MV-4-11 (cell line): ENCODE measurements at places on chromosomes 3 and 15.

- no peak for DNase-seq
Observed at GRCh38 chr15:100880139-100880896, 687 bp downstream of the ALDH1A3 start.

- DNase-seq = no peak
Observed at GRCh38 chr3:159620281-159620680, 368.4 kb upstream of the IL12A start.

GRCh38 chr15:39454189-39454986 lies 126.5 kb upstream of the THBS1 start:
- peak; percentile 61 for DNase-seq

DNA sequence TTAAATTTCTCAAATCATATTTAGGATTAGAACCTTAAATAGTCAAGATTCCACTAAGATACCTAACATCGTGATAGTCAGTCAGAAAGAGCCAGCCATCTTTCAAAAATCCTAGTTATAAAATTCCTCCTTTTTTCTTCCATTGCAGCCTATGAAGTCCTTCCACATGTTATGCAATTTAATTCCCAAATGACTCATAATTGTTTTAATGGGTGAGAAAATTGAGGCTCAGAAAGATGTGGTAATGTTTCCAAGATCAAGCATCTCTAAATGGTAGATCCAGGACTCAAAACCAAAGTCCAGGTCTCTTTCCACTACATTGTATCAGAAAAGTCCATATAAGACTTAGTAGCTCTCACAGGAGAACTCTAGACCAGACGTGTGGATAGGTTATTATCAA lies 9.5 kb downstream of the CFAP44 start:
- DNase-seq = no peak

GRCh38 chr3:56799251-56799882 lies 2.4 kb downstream of the ARHGEF3 start:
- peak; percentile 77 for DNase-seq

GRCh38 chr15:101019366-101019896 lies 100.3 kb downstream of the LRRK1 start:
- DNase-seq = no peak

DNA sequence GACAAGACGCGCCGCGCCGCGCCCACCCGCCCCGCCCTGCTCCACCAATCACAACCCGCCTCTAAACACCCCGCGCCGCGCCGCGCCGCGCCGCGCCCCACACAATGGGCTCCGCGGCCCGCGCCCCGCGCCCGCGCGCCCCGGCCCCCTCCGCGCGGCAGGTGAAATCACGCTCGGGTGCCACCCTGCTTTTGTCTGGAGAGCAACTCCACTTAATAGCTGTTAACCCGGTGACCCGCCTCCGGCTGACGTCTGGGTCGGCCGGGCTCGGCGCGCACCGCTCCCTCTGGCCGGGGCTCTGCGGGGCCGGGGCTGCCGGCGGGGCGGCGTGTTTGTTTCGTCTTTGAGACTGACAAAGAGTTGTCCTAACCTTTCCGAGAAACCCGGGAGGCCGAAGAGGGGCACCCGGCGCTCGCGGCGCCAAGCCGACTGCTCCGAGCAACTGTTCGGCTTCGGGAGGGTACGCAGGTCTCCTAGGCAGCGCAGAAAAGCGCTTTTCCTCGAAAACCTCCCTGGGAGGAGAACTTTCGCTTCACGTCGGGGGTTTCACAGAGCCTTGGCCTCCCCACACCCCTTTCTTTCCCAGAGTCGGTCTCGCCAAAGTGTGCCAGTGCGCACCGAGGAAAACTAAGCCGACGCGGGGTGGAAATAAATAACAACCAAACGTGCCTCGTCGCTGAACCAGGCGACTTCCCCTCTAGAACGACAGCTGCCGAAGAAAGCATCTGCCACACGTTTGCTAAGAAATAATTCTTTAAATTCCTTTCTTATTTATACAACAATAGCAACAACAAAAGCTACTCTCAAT lies 518.4 kb downstream of the FOXP1 start:
- DNase-seq = peak; percentile 20

DNA sequence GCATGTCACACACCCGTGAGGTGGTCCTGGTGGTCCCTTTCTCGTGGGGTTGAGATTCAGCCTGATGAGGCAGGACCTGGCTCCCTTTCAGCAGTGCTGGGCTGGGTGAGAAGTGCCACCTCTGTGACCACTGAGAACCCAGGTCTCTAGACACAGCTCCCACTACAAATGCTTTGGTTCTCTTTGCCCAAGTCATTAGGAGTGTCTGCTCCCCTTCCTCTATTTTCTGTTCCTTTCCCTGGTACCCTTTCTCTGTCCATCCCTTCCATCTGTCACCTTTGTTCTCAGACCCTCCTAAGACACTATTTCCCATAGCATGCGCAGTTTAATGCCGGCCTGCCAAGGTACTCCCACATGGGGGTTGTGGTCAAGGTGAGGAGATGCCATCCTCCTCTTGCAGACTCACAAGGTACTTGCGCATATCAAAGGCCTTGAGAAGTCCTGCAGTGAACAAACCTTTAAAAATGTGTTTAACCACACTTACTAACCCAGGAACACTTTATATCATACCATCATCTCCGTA lies 297.7 kb downstream of the LRTM1 start:
- no peak for DNase-seq

GRCh38 chr3:146166826-146167225 lies 5.8 kb upstream of the PLOD2 start:
- DNase-seq = no peak

DNA sequence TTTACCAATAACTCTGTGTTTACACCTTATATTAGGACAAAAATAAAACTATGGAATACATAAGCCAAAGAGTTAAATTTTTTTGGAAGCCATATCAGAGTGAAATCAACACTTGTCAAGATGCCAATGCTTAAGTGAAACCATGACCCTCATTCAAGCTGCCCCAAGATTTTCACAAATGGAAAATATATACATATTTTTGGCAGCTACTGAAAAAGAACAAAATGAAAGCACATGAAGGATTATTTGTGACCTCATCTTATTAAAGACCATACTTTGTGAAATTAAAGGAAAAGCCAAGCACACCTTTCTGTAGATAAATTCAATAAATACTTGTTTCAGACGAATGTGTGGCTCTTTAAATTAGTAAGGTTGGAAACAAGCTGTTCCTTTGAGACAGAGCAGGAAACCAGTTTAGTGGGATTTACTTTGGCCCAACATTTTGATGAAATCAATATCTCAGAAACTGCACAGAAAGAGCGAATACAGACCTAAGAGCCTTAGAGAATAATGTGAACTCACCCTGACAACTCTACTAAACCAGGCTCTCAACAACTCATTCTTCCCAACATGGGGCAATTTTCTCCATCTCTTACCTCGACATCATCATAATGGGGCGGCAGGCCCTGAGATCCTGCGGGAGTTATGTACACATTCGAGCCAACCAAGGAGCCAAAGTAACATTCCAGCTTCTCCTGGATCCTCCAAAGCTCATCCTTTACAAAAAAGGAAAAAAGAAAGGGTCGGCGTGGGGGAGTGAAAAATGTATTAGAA lies 11.1 kb downstream of the RIOX2 start:
- no peak for DNase-seq

GRCh38 chr3:183514021-183514420 lies 41.5 kb downstream of the KLHL6 start:
- no peak for DNase-seq

DNA sequence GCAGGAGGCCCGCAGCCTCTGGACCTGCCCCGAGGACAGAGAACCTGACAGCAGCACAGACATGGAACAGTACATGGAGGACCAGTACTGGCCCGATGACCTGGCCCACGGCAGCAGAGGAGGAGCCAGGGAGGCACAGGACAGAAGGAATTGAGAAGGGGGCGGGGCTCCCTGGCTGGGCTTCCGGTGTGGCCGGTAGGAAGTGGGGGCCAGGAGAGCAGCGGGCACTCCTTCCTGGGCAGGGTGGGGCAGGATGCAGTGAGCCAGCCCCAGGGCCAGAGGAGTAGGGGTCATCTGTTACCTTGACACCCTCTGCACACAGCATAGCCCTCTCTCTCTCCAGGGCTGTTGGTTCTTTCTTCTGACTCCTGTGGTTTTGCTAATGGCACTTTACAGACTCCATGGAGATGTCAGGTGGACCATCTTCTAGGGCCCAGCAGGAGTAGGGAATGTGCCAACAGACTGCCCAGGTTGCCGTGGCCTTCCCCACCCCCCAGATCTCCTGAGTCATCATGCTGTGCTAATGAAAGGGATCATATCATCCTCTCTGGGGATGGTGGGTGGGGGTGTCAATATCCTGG lies 8.6 kb upstream of the ISG20 start:
- no peak for DNase-seq

- no peak for DNase-seq
Observed at GRCh38 chr3:11668243-11669235, 24.8 kb upstream of the VGLL4 start.

DNA sequence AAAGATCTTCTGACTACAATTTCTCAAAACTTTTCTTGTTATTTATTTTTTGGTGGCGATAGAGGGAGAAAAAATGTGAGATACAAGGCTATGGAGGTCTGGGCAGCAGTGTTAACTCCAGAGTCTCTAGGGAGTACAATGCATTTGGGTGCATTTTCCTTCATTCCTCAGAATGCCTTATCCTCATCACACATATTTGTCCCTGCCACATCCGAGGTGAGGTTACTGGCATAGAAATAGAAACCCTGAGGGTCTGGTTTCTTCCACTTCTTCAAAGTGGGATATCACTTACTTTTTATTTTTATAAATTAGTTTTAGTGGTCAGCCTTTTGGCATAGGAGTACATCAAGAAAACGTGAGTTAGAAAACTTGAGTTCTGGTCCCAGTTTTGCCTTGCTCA lies 150.4 kb downstream of the TIGIT start:
- no peak for DNase-seq

- no peak for DNase-seq
Observed at GRCh38 chr15:51327081-51327480, 11.3 kb downstream of the CYP19A1 start.

DNA sequence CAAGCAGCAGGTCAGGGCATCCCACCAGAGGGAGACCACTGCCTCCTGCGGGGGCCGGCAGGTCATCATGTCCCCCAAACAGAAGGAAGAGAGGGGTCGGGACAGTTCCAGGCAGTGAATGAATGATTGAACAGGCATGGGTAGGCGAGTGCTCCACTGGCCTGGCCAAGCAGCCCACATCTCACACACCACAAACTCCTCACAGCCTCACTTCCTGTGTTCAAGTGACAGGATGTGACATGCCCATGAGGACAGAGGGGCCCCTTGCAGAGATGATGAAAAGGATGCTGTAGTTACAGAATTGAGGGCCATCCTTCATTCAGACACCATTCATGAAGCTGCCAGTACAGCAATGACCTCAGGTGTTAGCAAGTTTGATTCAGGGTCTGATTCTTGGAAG lies 3.7 kb downstream of the IQSEC1 start:
- DNase-seq = peak; percentile 75

DNA sequence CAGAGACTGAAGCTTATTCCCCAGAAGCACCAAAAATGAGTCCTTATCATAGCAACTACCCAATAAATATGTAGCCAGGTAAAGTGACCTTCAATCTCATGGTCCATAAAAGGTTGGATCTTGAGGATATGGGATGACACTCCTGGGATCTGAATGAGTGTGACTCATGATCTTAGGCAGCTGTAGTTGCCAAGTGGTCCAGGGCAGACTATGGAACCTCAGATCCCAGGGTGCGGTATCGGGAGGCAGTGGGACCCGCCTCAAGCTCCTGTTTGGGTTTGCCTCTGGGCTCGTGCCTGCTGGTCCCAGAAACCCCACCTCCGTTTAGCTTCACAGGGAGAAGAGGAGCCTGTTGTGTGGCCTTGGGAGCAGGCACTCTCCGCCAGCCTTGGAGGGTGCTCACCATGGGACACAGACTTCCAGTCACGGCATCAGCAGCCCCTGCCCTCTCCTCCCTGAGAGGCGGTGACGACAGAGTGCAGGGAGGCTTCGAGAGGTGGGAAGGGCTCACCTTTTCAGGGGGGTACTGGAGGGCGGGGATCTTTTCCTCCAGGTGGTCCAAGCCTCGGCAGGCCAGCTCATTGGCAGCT lies 8.1 kb downstream of the PLIN1 start:
- DNase-seq = no peak

DNA sequence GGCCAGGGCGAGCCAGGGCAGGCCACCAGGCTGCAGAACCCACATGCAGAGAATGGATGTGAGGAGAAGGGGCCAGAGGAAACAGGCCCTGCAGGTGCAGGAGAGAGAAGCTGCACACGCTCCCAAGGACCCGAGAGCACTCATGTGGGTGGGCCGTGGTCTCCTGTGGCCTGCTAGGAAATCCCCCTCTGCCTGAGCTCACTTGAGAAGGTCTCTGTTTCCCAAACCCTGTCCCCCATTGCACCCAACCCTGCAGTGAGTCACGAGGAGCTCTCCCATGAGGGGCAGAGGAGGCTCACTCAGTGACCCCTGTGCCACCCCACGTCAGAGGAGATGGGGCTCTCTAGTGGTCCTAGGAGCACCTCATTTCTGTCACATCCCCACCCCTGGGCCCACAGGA lies 111.1 kb downstream of the KLF13 start:
- DNase-seq = no peak

DNA sequence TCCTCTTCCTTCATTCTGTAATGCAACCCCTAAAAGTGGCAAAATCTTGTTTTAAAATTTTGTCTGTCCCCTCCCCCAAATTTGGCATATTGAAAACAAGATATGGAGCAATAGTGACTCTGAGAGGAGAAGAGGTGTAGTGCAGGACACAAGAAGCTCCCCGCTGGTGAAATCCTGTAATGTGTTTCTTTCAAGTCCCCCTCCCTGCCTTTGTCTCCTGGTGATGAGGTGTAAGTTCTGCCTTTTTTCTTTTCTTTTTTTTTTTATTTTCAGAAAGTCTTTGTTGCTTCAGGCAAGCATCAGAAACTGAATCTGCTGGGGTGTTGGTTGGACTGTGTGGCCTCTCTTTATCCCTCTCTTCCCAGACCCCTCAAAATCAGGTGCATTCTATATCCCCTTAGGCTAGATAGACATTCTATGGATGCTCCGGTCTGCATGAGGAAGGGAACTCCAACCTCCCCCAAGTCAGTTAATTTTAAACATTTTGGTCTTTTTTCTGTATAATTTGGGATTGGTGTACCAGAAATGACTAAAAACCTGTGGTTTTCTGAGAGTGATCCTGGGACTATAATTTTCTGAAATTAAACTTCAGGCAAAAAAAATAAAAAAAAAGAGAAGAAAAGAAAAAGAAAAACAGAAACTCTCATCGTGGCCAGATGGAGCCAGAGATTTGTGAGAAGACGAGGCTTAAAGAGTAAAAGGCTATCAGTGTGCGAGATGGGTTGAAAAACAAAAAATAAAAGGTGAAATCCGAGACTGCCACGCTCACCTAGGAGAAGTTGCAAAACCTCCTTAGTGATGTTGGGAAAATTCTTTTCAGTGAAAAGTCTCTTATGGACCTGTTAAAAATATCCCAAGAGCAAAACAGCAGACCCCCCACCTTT lies 21.4 kb downstream of the ACKR2 start:
- peak; percentile 50 for DNase-seq

GRCh38 chr3:63967675-63968611 lies 55.4 kb downstream of the PSMD6 start:
- peak; percentile 70 for DNase-seq
